ENCODE measurements at places on chromosomes 16 and 17. TPM values are rescaled to one million over a fixed set of nuclear protein-coding genes. Genes with fewer than 3 reads are reported as not detected.

DNA sequence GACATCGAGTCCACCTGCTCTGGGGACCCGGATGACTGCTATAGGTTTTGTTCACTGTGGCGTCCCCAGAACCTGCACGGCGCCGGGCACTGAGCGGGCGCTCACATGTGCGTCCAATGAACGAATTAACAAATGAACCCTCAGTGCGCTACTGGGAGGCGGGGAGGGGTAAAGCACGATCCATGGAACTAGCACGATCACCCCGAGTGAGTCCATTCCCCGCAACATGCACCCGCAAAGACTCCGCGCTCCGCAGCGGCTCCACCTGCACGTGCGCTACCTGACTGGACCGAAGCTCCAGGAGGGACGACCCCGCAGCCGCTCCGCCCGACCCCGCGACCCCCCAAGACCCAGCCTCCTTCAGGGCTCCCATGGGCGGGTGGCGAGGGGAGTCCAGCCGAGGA, 491 bp downstream of the TRAP1 start:
- no peak for DNase-seq

- DNase-seq: peak; percentile 71
These were observed 504 bp downstream of the MAZ start for GRCh38 chr16:29806641-29807425.

DNA sequence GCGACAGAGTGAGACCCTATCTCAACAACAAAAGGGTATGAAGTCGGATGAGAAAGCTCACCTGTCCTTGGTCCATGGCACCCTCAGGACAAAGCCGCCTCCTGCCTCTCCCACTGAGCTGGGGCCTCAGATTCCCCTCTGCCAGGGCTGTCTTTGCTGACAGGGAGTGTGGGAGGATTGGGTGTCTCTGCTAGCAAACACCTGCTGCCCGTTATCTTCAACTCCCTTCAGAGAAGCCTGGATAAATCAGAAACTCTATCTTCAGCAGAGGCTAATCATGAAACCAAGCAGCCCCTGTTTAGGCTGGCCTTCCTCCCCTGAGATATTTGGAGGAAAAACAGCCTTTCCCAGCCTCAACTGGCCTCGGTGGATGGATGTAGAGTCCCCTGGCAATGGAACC, 36.3 kb upstream of the CDH1 start:
- no peak for DNase-seq

KLHL10 gene
- not detected for total RNA-seq

- no peak for DNase-seq
These were observed 83.5 kb downstream of the MARCHF10 start for GRCh38 chr17:62724398-62725146.

DNA sequence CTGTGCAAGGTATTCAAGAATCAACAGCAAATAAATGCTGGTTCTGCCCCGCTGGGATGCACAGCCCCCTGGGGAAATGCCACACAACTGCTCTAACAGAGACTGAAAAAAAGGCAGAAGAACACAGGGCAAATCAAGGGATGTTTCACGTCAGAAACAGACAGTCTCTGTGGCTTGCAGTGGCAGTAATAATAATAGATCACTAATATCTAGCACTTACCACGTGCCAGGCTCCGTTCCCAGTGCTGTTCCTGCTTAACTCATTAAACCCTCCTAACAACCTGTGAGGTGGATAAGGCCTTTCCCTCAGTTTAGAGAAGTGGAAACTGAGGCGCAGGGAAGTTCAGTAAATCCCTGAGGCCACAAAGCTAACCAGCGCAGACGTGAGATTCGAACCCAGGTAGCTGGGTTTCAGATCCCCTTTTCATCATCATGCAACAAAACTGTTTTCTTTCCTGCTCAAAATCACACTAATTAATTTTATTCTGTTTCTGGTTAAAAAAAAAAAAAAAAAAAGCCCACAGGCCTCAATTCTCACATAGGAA, 36.7 kb downstream of the ARHGAP17 start:
- no peak for DNase-seq

KRT222 gene
- not detected for total RNA-seq

DNA sequence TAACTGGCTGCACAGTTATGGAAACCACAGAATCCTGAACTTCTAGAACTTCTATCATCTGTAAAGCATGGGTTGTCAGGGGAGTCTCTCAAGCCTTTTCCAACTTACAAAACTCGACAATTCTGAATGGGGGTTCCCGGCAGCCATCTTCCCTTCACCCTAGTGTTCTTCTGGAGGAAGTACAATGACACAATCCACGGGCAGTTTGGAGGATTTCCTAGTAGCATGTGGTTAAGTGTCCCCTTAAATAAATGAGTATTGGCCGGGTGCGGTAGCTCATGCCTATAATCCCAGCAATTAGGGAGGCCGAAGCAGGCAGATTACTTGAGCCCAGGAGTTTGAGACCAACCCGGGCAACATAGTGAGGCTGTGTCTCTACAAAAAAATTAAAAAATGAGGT, 2.1 kb downstream of the SLC16A6 start:
- no peak for DNase-seq

GRCh38 chr16:391885-392335, 5.1 kb upstream of the NME4 start:
- no peak for DNase-seq

DNA sequence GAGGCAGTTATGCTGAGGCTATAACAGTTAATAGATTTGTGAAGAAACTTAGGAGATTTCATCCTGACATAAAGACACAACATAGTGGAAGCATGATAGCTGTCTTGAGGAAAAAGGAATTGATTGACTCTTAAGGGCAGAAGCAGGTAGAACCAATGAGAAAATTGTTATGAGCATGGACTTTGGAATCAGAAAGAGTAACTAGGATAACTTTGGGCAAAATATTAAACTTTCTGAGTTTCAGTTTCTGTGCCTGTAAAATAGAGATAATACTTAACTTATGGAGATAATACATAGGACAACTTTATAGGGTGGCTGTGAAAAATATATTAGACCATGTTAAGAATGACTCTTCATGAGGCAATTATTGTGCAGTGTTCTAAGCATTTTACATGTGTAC, 696.5 kb downstream of the CDH11 start:
- no peak for DNase-seq

- DNase-seq: no peak
These were observed 9.0 kb downstream of the CCR7 start for GRCh38 chr17:40556198-40556661.

TP53TG3D gene
- 0.25 TPM for total RNA-seq

HASPIN gene
- total RNA-seq: 9.4 TPM

GRCh38 chr17:78923660-78924453, 1.3 kb downstream of the TIMP2 start:
- DNase-seq: peak; percentile 55

GRCh38 chr16:18797746-18798145, 3.6 kb downstream of the ARL6IP1 start:
- DNase-seq: no peak

MRPL12 gene
- total RNA-seq: 21.9 TPM

- DNase-seq: no peak
These were observed 34.2 kb downstream of the CYLD start for GRCh38 chr16:50776037-50776436.

GRCh38 chr16:82187829-82188228, 17.8 kb upstream of the MPHOSPH6 start:
- no peak for DNase-seq

- DNase-seq: no peak
These were observed 20.4 kb downstream of the ALOX12B start for GRCh38 chr17:8066841-8067775.

Data from H4 (cell line).